Hepatocyte (in vitro differentiated cells): ENCODE measurements at places on chromosomes 16 and 17.
A peak's percentile ranks its signal among the peaks of the same experiment; 100 is the strongest.

DNA sequence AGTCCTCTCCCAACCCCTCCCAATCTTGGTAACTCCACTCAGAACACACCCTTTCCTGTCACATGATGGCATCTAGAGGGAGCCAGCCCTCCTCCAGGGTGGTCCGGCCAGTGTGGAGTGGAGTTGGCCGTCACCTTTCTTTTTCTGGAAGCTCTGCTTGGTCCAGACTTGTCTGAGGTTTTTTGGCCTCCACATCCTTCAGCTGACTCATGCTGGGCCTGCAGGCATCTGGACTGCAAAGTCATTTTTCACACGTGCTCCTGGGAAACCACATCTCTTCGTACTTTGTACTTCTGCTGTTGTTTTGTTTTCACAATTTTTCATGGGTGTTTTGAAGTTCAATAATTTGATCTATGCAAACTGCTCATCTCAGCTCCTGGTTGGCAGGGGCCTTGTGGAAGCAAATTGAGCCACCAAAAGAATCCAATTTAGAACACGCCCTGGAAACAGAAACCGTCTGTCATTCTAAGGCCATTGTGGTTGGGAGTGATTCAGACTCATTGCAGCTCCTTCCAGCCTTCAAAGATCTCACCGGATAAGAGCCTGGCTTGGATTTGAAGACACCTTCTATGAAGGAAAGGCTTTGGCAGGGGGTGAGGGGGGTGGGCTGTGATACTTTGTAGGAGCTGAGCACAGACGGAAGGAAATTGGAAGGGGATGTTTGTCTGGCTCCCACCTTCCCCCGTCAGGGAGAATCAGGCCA is 42.4 kb upstream of the NF1 start:
- H3K4me3 ChIP-seq, result no peak overlapping the region
- no peak for DNase-seq
- H3K27me3 ChIP-seq, result no peaks in the 10 kb centered on the region
- no peak overlapping the region for H3K27ac ChIP-seq

DNA sequence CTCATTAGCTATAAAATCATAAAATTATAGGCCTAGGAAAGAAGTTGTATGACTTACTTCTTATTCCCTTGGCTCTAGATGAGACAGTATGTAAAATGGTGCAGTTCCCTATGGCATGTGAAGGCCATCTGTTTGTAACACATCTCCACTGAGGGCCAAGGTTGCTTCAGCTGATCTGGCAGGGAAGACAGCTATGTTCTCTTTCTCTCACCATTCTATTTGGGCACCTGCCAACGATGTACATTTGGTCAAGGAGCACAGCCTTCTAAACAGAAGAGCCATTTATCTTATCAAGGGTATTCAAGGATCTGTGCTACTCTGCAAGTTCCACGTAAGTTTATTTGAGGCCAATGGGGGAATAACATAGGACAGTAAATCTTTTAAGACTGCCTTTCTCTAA is 129.8 kb upstream of the TOM1L1 start:
- peaks cover 14% of the 10 kb centered on the region for H3K4me1 ChIP-seq
- H3K4me3 ChIP-seq, result no peak overlapping the region
- DNase-seq, result peak; percentile 13
- H3K36me3 ChIP-seq, result no peaks in the 10 kb centered on the region
- H3K27me3 ChIP-seq, result no peaks in the 10 kb centered on the region

DNA sequence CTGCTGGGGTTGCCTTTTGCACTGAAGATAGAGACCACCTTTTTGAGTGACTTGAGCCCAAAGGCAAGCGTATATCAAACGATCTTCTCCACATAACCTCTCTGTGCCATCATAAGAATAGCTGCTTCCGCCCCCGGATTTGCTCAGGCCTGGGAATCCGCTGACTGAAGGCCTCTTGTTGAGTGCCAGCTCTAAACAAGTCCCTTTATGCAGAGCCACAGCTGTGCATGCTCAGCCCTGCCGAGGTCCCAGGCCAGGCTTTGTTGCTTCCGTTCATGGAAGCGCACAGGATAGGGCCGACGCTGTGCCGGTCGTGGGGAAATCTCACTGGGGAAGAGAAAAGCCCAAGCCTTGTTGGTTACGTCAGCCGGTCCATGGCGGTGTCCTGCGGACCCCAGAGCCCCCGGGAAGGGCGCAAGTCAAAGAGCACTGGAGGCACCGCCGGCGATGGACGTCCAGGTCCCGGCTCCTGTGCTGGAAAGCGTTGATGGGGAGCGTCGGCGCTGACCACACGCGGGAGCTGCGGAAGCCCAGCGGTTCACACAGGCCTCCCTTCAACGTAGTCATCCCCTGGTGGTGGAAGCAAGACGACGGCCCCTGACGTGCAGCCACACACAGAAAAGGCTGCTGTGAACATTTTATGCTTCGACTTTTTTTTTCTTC is 23.5 kb upstream of the RPL13 start:
- no peaks in the 10 kb centered on the region for H3K27me3 ChIP-seq
- H3K4me3 ChIP-seq, result no peak overlapping the region
- no peak for DNase-seq
- no peak overlapping the region for H3K27ac ChIP-seq
- H3K36me3 ChIP-seq, result no peaks in the 10 kb centered on the region

DNA sequence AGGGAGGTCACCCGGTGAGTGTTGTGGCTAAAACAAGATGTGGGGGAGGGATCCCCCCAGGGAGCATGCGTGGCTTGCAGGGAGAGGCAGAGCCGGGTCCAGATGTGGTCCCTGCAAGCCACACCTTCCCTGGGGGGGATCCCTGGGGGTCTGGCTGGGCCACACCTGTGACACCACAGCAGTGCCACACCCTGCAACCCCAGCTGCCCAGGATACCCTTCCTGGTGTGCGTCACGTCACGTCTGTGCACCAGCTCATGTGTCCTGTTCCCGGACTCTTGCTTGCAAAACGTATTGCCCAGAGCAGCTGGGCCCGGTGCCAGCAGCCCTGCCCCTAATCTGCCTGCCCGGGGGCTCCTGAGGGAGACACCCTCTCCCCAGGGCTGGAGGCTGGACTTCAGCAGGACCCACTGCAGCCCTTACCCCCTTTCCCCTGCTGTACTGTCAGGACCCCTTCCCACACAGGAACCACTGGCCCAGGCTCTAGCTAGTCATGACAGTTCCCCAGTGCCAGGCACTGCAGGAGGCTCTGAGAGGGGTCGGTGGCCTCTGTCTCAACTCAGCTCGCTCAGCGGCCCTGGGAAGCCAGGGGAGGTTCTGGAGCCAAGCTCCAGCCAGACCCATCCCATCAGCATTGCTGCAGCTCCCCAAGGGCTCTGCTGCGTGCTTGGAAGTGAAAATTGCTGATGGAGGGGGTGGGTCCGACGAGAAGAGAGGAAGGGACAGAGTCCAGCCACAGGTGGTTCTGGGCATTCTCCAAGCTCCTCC is 25.8 kb upstream of the ACSF3 start:
- peaks cover 19% of the 10 kb centered on the region for H3K4me1 ChIP-seq
- no peak overlapping the region for H3K27ac ChIP-seq
- H3K36me3 ChIP-seq, result no peaks in the 10 kb centered on the region
- no peaks in the 10 kb centered on the region for H3K27me3 ChIP-seq
- no peak for DNase-seq

GRCh38 chr17:8162233-8162996 is at the start of gene VAMP2:
Gene VAMP2 (minus strand): TSS chr17:8162948. CDS start chr17:8162879, 69 bp downstream.
- peak; percentile 94 for DNase-seq
- peak within 1 kb of the TSS; percentile 100 for H3K27ac ChIP-seq
- H3K27me3 ChIP-seq, result no peaks in the 10 kb centered on the region
- H3K4me3 ChIP-seq, result peak within 1 kb of the TSS; percentile 100

- DNase-seq, result no peak
- no peak overlapping the region for H3K27ac ChIP-seq
- H3K4me1 ChIP-seq, result no peaks in the 10 kb centered on the region
- H3K4me3 ChIP-seq, result no peak overlapping the region
- H3K27me3 ChIP-seq, result no peaks in the 10 kb centered on the region
These were observed 580.3 kb upstream of the CA10 start for GRCh38 chr17:52738791-52739190.

DNA sequence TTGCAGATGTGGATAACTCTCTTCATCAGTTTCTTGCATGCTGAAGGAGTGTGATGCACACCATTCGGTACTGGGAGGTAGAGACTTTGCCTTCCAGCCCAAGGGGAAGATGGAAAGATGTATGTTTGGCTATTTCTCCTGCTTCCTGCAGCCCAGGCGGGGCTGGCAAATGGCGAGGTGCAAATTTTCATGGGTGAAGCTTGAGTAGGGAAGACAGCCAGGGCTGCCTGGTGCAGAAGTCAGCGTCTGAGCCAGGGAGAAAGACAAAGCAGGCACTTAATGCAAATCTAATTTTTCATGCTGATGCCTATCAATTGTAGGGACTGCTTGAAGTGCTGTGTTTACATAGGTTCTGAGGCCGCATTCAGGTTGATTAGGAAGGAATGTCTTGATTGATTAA is 384.7 kb upstream of the EEF2KMT start:
- no peak overlapping the region for H3K27ac ChIP-seq
- H3K4me3 ChIP-seq, result no peak overlapping the region
- no peak for DNase-seq
- H3K27me3 ChIP-seq, result peaks cover 7% of the 10 kb centered on the region
- H3K4me1 ChIP-seq, result no peaks in the 10 kb centered on the region
- H3K36me3 ChIP-seq, result no peaks in the 10 kb centered on the region
